Right ventricle myocardium inferior (tissue), 1 donor: ENCODE measurements at places on chromosomes 3 and 15. TPM values are rescaled to one million over a fixed set of nuclear protein-coding genes. Genes with fewer than 3 reads are reported as not detected.

GRCh38 chr3:140395134-140396075 is 282.5 kb upstream of the TRIM42 start:
- no peak for DNase-seq

- DNase-seq, result no peak
These were observed 248.9 kb downstream of the THSD4 start for GRCh38 chr15:71364117-71364584.

DNA sequence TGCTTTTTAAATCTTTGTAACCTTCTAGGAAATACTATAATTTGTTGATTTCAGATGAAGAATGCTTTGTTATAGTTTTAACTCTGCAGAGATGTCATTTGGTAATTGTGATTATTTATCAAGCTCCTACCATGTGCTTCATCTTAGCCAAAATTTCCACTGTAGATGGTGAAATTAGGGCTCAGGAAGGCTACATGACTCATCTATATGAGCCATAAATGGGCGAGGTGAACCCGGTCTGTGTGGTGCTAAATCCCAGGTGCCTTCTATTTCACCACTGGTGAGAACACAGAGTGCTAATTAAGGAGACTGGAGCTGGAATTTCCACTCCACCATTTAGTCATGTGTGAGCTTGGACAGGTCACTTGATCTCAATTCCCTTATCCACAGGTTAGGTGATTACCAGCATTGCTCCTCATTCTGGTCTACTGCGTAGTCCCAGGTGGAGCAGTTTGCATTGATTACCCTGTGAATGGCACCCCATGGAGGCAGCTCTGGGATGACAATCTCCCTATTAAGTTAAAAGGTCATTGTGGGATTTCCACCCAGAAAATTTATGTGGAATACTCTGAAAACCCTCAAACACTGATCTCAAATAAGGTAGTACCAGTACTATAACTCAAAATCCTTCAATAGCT is 2.8 kb upstream of the CCR3 start:
- DNase-seq, result no peak

DNA sequence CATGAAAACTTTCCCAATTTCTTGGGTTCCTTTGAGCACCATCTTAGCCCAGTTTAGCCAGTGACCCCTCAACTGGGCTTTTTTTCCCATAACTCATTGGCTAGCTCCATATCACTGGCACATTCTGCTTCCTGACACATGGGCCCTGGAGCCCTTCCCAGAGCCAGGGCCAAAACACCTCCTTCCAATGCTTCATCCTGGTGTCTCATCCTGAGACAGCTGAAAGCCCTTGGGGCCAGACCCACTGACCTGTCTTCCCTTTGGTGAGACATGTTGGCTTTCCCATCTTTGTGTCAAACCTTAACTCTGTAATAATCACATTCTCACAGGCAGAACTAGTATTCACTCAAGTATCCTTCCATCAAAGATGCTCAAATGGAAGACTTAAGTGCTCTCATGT is 82.6 kb upstream of the SMAD3 start:
- no peak for DNase-seq

LRRC2 gene
- total RNA-seq, result 110 TPM

KLHL40 gene
- total RNA-seq, result not detected
